ENCODE measurements at places on chromosomes 3 and 15. TPM values are rescaled to one million over a fixed set of nuclear protein-coding genes. Genes with fewer than 3 reads are reported as not detected.

DNA sequence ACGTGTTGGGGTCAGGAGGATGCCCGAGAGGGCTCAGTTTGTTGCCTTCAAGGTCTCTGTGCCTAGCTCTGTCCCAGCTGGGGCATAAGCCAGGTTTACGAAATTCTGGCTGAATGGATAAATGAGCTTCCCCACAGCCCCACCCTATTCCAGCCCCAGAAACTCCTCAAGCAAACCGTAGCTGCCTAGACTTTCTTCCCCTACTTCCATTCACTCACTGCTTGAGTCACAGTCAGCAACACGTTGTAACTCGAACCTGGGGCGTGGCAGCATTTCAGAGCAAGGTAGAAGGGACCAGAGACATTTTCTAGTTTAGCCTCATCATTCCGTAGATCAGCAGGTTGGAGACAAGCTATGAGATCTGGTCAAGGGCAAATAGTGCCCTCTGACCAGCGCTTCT, 24.2 kb downstream of the NMNAT3 start:
- DNase-seq, result no peak
- no peak overlapping the region for H3K27ac ChIP-seq
- no peaks in the 10 kb centered on the region for H3K27me3 ChIP-seq
- no peaks in the 10 kb centered on the region for H3K36me3 ChIP-seq
- no peak overlapping the region for H3K4me3 ChIP-seq

- no peaks in the 10 kb centered on the region for H3K27me3 ChIP-seq
- no peak overlapping the region for H3K27ac ChIP-seq
- H3K36me3 ChIP-seq, result no peaks in the 10 kb centered on the region
- peaks cover under 1% of the 10 kb centered on the region for H3K4me1 ChIP-seq
- no peak for DNase-seq
- H3K4me3 ChIP-seq, result no peak overlapping the region
Measured at GRCh38 chr3:189909573-189909972, 211.1 kb downstream of the P3H2 start.

GRCh38 chr3:128168836-128169235, 15.6 kb downstream of the EEFSEC start:
- no peaks in the 10 kb centered on the region for H3K36me3 ChIP-seq
- no peaks in the 10 kb centered on the region for H3K27me3 ChIP-seq
- no peak for DNase-seq
- no peak overlapping the region for H3K27ac ChIP-seq

Gene MAP6D1
- total RNA-seq, result 2.9 TPM

DNA sequence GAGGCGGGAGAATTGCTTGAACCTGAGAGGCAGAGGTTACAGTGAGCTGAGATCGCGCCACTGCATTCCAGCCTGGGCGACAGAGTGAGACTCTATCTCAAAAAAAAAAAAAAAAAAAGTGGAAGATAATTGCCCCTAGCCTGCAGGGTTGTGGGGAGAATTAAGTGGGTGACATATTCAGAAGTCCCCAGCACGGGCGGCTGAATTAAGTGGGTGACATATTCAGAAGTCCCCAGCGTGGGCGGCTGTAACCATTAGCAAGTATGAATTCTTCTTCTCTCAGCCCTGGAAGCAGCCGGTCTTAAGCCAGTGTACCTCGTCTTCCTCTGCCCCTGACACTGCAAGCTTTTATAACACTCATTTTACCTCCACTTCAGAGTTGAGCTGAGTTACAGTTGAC, 44.7 kb downstream of the FBLN2 start:
- no peaks in the 10 kb centered on the region for H3K36me3 ChIP-seq
- no peaks in the 10 kb centered on the region for H3K4me1 ChIP-seq
- no peak overlapping the region for H3K27ac ChIP-seq
- peaks cover 7% of the 10 kb centered on the region for H3K27me3 ChIP-seq

Data from activated T-helper 2 cell treated with anti-CD3 and anti-CD28 coated beads, Interferon-gamma antibody, Interleukin-2, Interleukin-4, amounts not matched to agents 10 μg/mL and 5 μg/mL and 100 μg/mL, durations not matched to agents 14 hours and 24 hours and 36 hours (primary cell).